ENCODE measurements at places on chromosomes 6 and 20.

DNA sequence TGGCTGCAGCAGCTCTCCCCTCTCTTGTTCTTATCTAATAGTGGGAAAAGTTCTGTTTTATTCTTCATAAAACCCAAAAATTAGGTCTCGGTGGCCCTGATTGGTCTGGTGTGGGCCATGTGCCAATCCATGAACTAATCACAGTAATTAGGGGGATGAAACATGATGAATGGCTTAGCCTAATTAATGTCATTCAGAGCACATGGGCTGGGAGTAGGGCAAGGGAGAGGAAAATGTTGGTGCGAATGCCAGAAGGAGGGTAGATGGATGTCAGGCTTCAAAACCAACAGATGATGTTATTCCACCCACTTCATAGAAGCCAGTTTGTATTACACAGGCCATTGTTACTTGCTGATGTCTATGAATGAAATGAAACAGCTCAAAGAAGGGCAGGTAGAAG is 46.5 kb downstream of the PLEKHG1 start:
- DNase-seq = no peak

- DNase-seq = no peak
Measured at GRCh38 chr6:24865161-24865560, 66.4 kb upstream of the ARMH2 start.

GRCh38 chr6:23498013-23498412 is 628.0 kb upstream of the NRSN1 start:
- DNase-seq = no peak

DNA sequence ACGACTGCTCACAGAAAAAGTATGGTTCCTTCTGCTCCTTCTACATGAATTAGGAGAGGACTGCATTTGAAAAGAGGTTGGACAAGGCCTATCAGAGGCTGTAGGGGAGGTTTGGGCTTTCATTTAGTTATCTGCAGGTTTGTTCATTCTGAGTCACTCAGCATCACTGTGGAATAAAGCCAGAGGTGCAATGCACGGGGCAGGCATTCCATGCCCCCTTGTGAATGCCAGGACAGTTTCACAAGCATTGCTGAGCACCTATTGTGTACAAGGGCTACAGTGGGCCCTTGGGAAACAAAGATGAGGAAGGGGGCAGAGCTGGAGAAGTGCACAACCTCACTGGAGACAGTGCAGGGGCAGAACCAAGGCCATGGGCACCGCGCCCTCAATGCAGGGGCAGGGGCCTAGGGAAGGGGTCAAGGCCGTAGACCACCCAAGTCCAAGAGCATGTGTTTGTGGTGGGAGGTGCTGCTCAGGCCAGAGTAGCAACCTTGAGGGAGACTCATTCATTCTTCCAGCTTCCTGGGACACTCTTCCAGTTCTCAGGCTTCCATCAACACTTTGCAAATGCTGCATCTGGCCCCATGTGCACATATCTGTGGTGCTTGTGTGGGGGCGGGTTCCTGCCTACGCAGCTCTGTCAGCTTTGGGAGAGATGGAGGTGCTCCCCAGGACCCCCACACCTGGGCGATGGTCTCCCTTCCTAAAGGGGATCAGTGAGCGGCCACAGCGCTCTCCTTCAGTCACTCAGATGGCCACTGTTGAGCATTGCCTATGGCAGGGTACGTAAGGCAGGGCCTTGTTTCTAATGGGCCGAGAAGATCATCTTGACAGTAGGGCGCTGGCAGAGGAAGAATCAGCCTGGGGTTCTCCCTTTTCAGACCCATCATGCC is 204.5 kb downstream of the SYNDIG1 start:
- no peak for DNase-seq

DNA sequence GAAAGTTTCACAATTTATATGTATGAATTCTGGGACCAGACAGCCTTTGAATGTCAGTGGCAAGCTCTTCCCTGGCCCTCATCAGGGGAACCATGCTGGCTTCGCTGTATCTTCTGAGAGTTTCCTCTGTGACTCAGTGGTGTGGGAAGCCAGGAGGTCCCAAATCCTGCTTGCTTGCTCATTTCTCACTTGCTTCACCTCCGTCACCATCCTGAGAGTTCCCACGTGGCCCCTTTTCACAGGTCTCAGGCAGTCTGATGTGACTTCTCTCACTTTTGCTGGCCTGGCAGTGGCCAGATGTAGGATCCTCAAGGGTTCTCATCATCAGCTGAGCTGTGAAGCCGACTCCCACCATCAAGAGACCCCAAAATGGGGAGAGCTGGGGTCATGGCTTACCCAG is 28.4 kb upstream of the RIN2 start:
- no peak for DNase-seq

DNA sequence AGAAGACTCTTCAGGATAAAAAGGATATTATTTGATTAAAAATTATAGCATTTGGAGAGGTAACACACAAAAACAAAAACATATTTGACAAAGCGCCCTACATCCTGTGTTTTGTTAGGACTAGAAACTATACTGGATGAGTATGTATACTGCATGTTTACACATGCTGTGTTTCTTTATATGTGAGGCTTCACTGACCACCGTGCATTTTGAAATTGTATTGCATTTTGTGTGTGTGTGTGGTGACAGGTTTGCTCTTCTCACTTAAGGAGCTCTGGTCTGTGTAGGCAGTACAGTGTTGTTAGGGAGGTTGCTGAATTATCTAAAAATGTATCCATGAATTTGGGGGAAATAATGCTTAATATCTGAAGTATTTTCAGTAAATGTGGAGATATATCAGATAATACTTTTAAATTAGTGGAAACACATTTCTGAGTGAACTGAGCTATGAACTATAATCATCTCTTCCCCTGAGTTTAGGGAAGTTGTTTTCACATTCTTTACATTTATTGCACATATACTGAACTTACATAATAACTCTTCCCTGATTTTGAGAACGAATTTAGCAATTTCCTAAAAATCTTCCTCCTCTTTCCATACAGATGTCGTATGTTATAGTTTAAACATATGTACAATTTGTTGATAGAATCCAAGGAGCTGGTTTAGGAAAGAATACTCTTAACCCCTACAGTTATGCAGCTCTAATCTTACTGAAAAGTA is 43.3 kb downstream of the TMEM170B start:
- no peak for DNase-seq

DNA sequence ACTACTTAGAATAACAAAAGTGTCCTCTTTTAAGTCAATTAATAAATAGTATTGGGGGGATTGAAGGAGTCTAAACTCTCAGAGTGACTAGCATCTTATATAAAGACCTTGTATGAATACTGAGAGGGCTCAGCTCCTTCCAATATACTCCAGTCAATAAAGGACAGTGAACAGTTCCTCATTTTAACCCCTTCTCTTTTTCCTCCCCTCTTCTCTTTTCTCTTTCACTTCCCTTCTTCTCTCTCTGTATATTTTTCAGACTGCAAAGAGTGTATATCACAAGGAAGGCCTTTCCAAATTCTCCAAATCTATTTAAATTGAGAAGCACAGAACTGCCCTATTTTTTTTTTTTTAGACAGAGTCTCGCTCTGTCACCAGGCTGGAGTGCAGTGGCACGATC is 99.5 kb downstream of the CD164 start:
- DNase-seq = no peak

- DNase-seq = no peak
Measured at GRCh38 chr20:63096681-63097335, 90.0 kb upstream of the BHLHE23 start.

GRCh38 chr6:110432285-110432900 is 17.0 kb upstream of the DDO start:
- no peak for DNase-seq

DNA sequence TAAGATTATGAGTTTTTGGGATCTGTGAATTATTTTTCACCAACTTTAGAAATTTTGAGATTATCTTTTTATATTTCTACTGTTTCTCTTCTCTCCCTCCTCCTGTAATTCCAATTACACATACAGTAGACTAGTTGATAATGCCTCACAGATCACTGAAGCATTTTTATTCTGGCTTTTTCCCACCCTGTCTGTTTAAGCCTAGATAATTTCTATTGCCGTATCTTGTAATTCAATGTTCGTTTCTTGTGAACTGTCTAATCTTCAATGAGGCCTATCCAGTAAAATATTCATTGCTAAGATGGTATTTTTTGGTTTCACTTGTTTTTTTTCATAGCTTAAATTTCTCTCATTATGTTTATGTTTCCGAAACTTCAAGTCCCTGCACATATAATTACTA is 12.0 kb downstream of the MDN1 start:
- no peak for DNase-seq

DNA sequence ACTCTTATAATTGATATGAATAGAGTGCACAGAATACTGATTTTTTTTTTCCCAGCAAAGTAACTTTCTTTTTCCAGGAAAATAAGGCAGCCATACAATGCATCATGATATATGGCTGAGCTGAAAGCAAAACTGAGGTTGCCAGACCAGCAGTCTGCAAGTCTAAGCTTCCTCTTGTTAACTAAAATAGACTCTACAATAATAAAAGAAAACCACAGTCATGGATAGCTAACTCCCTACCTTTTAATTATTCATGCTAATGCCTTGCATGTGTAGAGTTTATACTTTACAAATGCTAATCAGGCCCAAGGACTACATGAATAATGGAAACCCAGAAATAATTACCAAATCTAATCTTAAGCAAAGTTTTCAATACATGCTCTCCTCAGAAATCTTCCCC is 47.4 kb downstream of the MAP7 start:
- DNase-seq = no peak

GRCh38 chr6:156344491-156344890 is 432.7 kb upstream of the ARID1B start:
- no peak for DNase-seq

DNA sequence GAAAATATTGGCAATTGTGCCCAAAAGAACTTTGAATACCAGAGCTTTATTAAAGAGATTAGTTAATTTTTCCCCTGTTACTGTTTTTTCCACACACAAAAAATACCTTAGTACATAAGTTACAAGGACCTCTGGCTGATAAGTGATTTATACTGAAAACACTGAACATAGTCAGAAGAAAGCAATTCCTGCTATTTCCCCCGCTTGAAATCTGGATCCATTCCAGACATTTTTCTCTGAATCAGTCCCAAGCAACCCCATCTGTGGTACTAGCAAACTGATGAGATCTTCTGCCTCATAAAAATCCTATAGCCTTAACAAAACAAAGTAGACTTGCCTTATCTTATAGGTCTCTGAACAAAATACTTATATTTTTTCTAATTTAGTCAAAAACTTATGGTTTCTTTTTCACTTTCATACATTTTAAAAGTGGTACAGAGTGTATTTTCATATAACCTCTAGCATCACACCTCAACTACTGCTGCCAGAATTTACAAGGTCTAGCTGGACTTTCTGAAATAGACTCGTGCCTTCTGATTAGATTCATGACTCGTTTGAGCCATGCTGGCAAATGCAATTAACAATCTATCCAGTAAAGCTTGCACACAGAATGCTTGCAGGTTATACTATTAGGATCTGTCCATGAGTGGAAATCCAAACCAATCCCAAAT is 111.9 kb downstream of the TBX18 start:
- no peak for DNase-seq

- no peak for DNase-seq
Measured at GRCh38 chr20:21511850-21512633, 1.8 kb downstream of the NKX2-2 start.

DNA sequence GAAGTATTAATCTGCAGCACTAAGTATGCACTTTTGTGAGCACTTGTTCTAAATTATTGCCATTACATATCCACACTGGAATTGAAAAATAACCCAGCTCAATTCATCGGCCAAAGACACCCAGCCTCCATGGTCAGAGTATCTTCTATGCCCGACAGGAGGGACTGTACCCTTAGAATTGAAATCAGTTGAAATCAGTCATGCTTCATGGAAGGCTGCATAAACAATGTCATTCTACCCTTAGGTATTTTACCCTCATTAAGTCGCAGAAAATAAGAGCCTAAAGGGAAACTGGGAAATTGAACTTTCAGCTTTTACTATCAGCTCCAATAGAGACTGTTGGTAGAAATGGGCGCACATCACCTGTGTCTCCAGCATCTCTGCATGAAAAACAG is 2.9 kb upstream of the RAMACL start:
- DNase-seq = no peak

All from GM12892 (cell line).